ENCODE measurements at places on chromosomes 11 and 22. TPM values are rescaled to one million over a fixed set of nuclear protein-coding genes. Genes with fewer than 3 reads are reported as not detected.
A peak's percentile ranks its signal among the peaks of the same experiment; 100 is the strongest.

GRCh38 chr11:128536506-128536905, 50.9 kb downstream of the ETS1 start:
- DNase-seq: no peak

GRCh38 chr11:117502779-117503100, 175.1 kb downstream of the CEP164 start:
- no peak for DNase-seq

- DNase-seq: no peak
Measured at GRCh38 chr11:1150116-1150515, 7.6 kb upstream of the MUC5AC start.

- DNase-seq: no peak
Measured at GRCh38 chr22:36671404-36671803, 32.1 kb downstream of the CACNG2 start.

DNA sequence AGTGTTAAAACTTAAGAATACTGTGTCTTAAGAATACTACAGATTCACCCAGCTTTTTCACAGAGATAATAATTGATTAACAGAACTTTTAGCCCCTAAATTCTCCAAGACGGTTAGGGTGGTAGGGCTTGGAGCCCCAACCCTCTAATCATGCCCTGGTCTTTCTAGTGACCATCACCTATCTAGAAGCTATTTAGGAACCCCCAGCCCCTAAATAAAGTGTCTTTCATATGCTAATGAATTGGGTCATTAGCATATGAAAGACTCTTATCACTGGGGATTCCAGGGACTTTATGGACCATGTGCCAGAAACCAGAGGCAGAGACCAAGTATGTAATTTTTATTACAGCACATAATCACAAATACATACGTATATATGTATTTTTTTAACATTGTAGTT, 999.7 kb upstream of the RAG2 start:
- DNase-seq: no peak

DNA sequence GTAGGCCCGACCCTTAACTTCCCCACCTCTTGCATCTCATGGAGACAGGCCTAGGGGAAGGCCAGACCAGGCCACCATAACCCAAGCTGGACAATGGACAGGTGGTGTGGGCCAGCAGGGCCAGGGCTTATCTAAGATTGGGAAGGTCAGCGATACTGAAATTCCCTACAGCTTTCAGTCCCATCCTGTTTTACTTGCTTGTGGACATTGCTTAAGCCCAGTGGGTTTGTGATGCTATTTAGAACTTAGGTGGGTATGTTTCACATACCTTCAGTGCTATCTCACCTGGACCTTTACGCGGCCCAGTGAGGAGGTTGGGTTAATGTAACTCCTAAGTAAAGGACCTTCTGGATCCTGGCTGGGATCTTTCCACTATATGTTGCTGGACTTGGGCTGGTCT, 1.7 kb downstream of the FADS2 start:
- no peak for DNase-seq

- DNase-seq: no peak
Measured at GRCh38 chr11:36311926-36312595, 16.0 kb downstream of the PRR5L start.

DNA sequence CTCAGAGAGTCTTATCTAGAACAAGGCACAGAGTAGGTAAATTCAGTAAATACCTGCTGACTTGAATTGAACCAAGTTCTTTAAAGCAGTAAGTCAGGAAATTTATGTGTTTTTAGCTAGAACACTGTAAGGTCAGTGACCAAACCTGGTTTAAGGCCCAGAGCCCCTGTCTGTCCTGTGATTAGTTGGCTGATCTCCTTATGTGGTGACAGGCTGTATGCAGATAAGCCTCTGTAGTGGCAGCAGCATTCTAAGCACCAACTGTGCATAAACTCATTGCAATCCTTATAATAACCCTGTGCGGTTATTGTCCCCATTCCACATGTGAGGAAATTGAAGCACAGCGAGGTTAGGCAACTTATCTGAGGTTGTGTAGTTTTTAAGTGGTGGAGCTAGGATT, 40.5 kb downstream of the FBXO7 start:
- no peak for DNase-seq

DNA sequence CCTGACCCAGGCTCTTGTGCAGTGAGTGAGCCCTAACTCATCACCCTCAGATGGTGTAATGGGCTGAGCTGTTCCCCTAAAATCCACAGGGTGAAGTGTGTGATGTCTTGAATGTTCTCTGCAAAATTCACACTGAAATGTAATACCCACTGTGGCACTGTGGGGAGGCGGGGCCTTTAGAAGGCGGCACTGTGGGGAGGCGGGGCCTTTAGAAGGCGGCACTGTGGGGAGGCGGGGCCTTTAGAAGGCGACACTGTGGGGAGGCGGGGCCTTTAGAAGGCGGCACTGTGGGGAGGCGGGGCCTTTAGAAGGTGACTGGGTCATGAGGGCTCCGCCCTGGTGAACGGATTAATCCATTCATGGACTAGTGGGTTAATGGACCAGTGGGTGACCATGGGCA, 33.0 kb downstream of the CHID1 start:
- DNase-seq: peak; percentile 34

GRCh38 chr22:35328472-35328885, 28.8 kb downstream of the TOM1 start:
- DNase-seq: no peak

- DNase-seq: no peak
Measured at GRCh38 chr11:69060806-69061712, 12.3 kb downstream of the TPCN2 start.

DNA sequence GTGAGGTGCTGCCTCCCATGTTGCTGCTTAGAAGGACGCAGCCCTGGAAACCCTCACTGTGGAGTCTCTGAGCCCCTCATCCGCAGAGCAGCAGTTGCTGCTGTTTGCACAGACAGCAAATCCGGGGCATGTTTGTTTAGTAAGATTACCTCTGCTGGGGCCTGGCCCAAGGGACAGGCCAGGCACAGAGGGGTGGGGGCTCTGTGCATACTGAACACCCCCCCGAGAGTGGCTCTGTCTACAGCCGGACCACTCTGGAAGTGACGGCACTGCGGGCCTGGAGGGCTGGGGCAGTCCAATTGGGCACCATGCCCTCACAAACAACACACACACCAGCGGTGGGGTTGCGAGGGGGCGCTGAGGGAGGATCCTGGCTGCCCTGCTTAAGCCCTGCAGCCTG, 22.9 kb upstream of the CCDC188 start:
- DNase-seq: no peak

DNA sequence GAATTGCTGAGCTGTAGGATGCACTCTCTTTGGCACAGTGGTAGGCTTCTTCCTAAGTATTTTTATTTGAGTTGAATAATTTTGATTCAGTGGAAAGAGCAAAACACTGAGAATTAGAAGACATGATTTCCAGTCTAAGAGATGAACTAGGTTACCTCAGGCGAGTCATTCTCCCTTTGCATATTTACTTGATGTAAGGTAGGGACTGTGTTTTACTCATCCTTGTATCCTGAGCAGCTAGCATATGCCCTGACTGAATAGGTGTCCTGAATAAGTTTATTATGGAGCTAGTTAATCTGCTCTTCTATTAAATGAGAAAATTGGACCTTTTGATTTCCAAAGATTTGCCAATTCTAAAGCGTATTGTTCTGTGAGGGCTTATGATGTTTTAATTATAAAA, 50.7 kb downstream of the STIM1 start:
- no peak for DNase-seq

GRCh38 chr11:64751136-64751535, 7.2 kb upstream of the RASGRP2 start:
- DNase-seq: no peak

DNA sequence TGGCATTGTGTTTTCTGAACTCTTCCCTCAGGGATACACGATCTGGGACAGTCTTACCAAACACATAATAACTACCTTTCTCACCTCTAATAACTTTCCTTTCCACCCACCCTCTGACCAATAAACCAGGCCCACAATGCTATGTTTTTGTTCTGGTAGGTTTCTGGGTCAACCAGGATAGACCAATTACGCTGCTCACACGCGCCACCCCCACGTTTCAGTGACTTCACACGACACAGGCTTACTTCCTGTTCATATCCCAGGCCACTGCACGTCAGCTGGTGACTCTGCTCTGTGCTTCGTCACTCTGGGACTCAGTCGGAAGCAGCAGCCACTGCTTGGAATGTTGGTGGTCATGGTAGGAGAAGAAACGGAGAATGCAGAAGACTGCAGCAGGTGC, 2.5 kb downstream of the KRTAP5-4 start:
- DNase-seq: no peak

DNA sequence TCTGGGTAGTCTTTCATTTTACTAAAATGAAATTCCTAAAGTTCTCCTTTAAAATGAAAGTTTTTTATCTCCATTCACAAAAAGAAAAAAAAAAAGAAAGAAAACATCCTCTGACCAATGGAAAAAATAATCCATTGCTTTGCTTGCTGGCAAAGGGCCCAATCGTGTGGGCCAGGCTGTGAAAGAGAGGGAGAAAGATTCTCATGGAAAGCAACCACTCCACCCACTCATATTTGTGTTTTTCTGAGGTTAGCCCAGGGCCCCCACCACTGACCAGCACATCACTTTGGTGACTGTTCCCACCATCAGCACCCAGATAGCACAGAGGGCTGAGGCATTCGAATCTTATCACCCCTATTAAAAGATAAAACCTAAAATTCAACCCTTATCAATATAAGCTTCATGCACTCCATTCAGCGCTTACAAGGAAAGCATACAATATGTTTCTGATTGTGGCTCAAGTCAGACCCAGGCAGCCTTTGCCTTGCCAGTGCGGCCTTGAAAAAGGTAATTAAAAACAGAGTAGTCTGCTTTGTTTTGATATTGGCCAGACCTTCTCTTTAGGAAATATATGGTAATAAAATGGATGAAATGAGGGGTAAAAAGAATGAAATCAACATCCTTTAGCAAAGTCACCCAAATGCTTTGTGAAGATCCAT, 192.8 kb downstream of the ETS1 start:
- DNase-seq: no peak

GRCh38 chr11:87451395-87451794, 413.7 kb downstream of the TMEM135 start:
- peak; percentile 31 for DNase-seq

The SHISAL1 gene
- total RNA-seq: 1.3 TPM

The CARD16 gene
- total RNA-seq: not detected

The PLET1 gene
- total RNA-seq: not detected

The RFPL2 gene
- total RNA-seq: not detected

The ABCC8 gene
- not detected for total RNA-seq

The MMP8 gene
- not detected for total RNA-seq

The HBG2 gene
- not detected for total RNA-seq

The FERMT3 gene
- 18.4 TPM for total RNA-seq

The PHETA2 gene
- 15.7 TPM for total RNA-seq

The HBB gene
- not detected for total RNA-seq

The CYP2D6 gene
- total RNA-seq: not detected

The EXPH5 gene
- 5.5 TPM for total RNA-seq

The LRRC32 gene
- total RNA-seq: 0.06 TPM

All from LHCN-M2 (cell line).